ENCODE measurements at places on chromosomes 4 and X.

GRCh38 chr4:156779774-156780173, 191.8 kb downstream of the PDGFC start:
- no peak for DNase-seq

GRCh38 chrX:16186380-16187007, 19.2 kb downstream of the MAGEB17 start:
- DNase-seq, result no peak

- no peak for DNase-seq
Measured at GRCh38 chr4:155639704-155640523, 26.7 kb upstream of the GUCY1A1 start.

DNA sequence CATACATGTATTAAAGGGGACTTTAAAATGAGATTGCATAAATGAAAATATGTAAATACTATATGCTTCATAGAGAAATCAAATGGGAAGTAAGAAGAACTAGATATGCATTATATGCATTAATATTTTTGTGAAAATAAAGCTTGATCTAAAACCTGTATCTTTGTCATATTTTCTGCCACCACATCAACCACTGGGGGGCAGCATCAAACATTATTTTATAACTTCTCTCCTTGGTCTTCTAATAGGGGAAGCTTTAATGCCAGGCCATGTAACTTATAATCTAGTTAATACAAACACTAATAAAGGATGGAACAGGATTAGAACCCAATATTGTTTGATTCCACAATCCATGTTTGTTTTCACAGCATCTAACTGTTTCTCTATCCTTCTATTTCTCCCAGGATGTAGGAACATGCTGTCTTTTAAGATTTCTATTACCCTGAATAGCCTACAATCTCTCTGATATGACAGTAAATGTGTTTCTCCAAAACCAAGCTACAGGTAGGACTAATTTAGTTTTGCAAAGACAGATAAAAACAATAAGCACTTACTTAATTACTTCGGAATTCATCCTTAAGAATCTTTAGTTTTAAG, 10.0 kb downstream of the QRFPR start:
- DNase-seq, result no peak

GRCh38 chrX:77936299-77936698, 25.8 kb downstream of the ATP7A start:
- DNase-seq, result no peak

DNA sequence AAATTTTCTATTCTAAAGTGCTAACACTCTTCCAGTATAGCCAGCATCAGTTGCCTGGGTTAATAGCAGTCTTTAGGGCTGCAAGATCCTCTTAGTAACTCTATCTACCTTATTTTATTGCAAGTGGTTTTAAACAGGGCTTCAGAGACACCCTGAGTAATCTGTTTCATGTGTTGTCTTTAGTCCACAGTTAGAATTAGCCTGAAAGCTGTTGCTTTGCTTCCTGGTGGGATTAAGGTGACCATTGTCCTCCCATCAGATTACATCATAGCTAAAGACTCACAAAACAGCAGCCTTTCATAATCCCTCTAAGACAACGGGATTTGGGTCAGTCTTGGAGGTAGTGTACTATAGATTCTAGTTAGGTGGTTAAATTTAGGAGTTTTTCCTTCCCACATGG, 7.5 kb downstream of the UCHL1 start:
- no peak for DNase-seq

- no peak for DNase-seq
Measured at GRCh38 chr4:185909972-185910371, 98.0 kb upstream of the SORBS2 start.

GRCh38 chr4:118834070-118834469, 1.9 kb downstream of the SEC24D start:
- no peak for DNase-seq

DNA sequence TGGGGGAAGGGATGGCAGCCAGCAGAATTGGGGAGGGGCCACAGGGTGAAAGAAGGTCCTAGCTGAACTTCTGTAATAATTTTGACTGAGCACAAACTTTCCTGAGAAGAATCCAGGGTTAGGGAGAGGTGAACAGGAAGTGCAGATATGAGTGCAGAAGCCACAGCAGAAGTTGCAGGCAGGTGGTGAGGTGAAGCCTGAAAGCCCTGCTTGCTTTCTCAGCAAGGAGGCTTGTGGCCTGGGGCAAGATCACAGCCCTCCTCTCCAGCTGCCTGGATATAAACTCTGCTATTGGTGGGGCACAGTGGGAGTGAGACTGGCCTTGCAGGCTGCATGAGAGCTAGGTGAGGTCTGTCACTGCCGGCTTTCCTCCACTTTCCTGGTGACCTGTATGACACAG, 44.1 kb upstream of the UPRT start:
- no peak for DNase-seq
